Gastroesophageal sphincter (tissue), 4 donors: ENCODE measurements at places on chromosomes 3 and 15.
A peak's percentile ranks its signal among the peaks of the same experiment; 100 is the strongest.

- H3K36me3 ChIP-seq: no peaks in the 10 kb centered on the region
- H3K4me3 ChIP-seq: peak overlapping the region; percentile 35
- peak; percentile 46 for ATAC-seq
- H3K4me1 ChIP-seq: peaks cover 40% of the 10 kb centered on the region
Measured at GRCh38 chr15:85749261-85750151, 45.2 kb downstream of the KLHL25 start.

- no peak overlapping the region for H3K4me3 ChIP-seq
- no peaks in the 10 kb centered on the region for H3K4me1 ChIP-seq
- no peaks in the 10 kb centered on the region for H3K36me3 ChIP-seq
- no peak overlapping the region for H3K27ac ChIP-seq
Measured at GRCh38 chr3:12454076-12454815, 30.0 kb upstream of the TSEN2 start.

DNA sequence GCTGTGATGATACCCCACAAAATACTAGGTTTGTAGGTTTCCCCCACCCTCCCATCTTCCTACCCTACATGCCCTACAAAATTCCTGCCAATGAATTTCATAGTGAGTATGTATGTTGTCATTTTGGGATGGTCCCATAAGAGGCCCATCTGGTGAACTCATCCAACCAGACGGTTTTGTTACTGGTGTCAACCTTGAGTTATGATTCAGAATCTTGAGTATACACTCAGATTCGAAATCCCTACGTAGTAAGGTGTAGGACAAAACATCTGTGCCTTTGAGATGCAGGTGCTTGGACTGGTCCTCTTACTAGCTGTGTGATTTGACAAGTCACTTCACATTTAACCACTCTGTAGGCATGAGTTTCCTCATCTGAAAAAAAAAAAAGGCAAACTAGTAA lies 3.6 kb downstream of the SIAH2 start:
- H3K27me3 ChIP-seq: no peaks in the 10 kb centered on the region
- no peak overlapping the region for H3K27ac ChIP-seq
- H3K4me1 ChIP-seq: no peaks in the 10 kb centered on the region
- no peak overlapping the region for H3K4me3 ChIP-seq

DNA sequence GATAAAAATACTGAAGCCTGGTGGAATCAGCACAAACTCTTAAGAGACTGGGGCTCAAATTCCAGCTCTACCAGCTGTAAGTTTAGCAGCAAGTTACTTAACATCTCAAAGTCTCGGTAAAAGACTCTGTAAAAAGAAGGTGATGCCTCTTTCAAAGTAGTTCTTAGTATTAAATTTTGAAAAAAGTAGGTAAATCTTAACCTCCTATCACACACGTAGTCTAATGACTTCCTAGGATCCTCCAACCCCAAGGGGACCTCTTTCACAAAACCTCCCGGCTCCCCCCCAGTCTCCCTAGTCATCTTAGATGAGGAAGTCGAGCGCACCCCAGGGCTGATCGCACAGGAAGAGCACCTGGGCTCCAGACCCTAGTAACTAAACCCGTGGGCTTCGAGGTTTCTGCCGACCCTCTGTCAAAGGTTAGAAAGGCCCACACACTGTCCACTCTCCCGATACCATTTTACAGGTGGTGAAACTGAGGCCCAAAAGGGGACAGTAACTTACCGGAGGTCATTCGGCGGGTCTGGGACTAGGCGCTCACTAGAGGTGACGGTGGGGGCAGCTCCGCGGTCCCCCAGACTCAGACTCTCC lies 427 bp downstream of the MBD4 start:
- ATAC-seq: no peak
- H3K4me1 ChIP-seq: peaks cover 29% of the 10 kb centered on the region
- no peaks in the 10 kb centered on the region for H3K27me3 ChIP-seq

GRCh38 chr15:99954361-99955180 lies 221.3 kb upstream of the LYSMD4 start:
- ATAC-seq: no peak
- H3K27ac ChIP-seq: no peak overlapping the region
- H3K27me3 ChIP-seq: peaks cover 8% of the 10 kb centered on the region
- H3K36me3 ChIP-seq: no peaks in the 10 kb centered on the region
- H3K4me1 ChIP-seq: no peaks in the 10 kb centered on the region
- no peak overlapping the region for H3K4me3 ChIP-seq

- H3K4me3 ChIP-seq: no peak overlapping the region
- no peak overlapping the region for H3K27ac ChIP-seq
- H3K4me1 ChIP-seq: no peaks in the 10 kb centered on the region
Measured at GRCh38 chr3:12227833-12228232, 61.0 kb upstream of the PPARG start.

GRCh38 chr3:49434731-49435130 lies 5.6 kb upstream of the NICN1 start:
- H3K27ac ChIP-seq: no peak overlapping the region
- no peak for ATAC-seq
- no peak overlapping the region for H3K4me3 ChIP-seq

DNA sequence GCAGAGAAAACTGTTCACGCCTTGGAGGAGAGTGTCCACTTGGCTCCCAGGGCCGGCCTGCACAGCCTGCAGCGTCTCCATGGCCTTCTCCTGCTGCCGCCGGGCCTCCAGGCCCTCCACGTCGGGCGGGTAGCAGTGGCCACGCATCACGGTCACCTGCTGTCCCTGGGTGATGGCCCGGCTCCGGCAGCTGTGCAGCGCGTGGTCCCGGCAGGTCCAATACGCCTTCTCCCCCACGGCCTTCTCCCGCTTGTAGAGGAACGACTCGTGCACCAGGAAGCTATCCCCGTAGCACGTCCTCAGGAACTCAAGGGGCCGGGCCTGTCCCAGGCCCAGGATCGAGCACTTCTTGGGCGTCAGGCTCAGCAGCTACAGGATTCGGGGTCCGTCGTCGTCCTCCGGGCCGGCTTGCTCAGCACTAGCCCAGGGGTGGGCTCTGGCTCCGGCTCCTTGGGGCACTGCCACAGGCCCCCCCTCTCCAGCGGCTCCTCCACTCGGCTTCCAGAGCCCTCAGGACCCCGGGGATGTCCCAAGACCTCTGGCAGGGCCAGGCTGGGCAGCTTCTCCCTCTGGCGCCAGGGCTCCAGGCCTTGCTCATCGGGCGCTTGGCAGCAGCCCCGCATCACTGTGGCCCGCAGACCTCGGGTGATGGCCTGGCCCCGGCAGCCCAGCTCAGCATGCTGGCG lies 83.6 kb upstream of the FXR1 start:
- no peaks in the 10 kb centered on the region for H3K27me3 ChIP-seq
- H3K27ac ChIP-seq: no peak overlapping the region
- no peaks in the 10 kb centered on the region for H3K4me1 ChIP-seq
- no peak for ATAC-seq
- no peak overlapping the region for H3K4me3 ChIP-seq

DNA sequence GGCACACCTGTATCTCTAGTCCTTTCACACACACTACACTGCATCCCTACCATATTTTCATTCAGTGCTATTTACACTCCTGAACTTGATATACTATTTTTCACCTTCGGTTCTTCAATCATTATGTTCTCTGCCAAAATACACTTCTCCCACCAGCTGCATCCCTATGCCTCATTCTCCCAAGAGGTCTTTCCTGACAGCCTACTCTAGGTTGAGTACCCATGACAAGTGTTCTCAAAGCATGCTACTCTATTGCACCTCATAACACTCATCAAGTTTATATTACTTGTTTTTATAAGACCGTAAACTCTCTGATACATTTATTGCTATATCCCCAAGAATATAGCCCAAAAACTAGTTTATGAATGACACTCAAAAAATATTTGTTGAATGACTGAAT lies 549.5 kb downstream of the PYDC2 start:
- H3K4me3 ChIP-seq: no peak overlapping the region
- ATAC-seq: no peak
- no peaks in the 10 kb centered on the region for H3K36me3 ChIP-seq
- no peaks in the 10 kb centered on the region for H3K27me3 ChIP-seq
- H3K4me1 ChIP-seq: no peaks in the 10 kb centered on the region

DNA sequence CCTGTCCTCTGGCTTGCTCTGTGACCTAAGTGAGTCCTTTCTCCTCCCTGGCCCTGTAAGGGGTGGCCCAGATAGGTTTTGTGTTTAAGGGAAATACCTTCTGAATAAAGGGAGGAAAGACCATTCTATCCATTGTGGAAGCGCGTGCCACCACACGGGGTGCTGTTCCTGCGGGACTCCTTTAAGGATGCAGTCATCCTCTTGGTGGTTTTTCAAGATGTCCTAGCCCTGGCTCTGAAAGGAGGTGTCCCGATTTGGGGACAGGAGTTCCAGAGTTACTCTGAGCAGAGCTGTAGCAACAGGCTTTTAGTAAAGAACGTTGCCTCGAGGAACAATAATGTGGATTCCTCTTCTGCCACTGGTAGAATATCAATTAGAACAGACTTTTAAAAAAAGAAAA lies 9.6 kb downstream of the SLC6A6 start:
- no peak overlapping the region for H3K27ac ChIP-seq
- no peaks in the 10 kb centered on the region for H3K27me3 ChIP-seq
- H3K4me3 ChIP-seq: no peak overlapping the region
- no peaks in the 10 kb centered on the region for H3K36me3 ChIP-seq

DNA sequence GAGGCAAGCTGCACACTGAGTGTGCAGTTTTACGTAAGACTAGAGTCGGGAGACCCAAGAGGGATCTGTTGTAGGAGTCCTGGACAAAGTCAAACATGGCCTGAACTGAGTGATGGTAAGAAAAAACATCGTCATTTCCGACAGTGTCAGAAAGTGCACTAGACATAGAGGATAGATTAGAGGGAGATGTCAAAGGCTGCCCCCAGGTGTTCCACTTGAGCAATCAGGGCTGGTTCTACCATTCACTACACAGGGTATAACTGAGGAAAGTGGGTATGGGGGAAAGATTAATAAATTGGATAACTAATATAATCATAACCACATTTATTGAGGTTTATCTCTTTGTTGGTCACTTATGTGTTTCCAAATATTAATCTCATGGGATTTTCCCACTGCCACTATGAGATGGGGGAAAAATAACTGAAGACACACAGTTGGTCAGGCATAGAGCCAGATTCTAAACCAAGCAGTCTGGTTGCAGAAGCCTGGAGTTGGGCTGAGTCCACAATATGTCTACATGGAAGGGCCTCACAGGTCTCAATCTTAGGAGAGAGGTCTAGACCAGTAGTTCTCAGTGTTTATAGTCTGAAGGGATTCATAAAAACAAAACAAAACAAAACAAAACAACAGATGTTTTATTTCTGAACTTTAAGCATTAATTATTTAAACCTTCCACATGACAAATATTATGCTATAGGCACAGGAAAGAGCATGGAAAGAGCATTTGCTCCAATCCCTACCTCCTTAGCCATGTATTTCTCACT lies 766.5 kb downstream of the NTRK3 start:
- H3K36me3 ChIP-seq: no peaks in the 10 kb centered on the region
- no peak overlapping the region for H3K27ac ChIP-seq
- no peak for ATAC-seq
- H3K27me3 ChIP-seq: no peaks in the 10 kb centered on the region
- no peak overlapping the region for H3K4me3 ChIP-seq
- H3K4me1 ChIP-seq: no peaks in the 10 kb centered on the region

- no peak overlapping the region for H3K27ac ChIP-seq
- ATAC-seq: no peak
- H3K36me3 ChIP-seq: no peaks in the 10 kb centered on the region
- no peaks in the 10 kb centered on the region for H3K4me1 ChIP-seq
- no peak overlapping the region for H3K4me3 ChIP-seq
Measured at GRCh38 chr3:115478359-115478758, 145.0 kb upstream of the GAP43 start.

GRCh38 chr15:43104426-43104825 lies 1.4 kb downstream of the UBR1 start:
- H3K36me3 ChIP-seq: peaks cover 27% of the 10 kb centered on the region
- H3K27ac ChIP-seq: peak overlapping the region; percentile 25

GRCh38 chr15:52749258-52749657 lies 40.9 kb downstream of the ONECUT1 start:
- no peaks in the 10 kb centered on the region for H3K4me1 ChIP-seq
- no peak overlapping the region for H3K4me3 ChIP-seq
- H3K36me3 ChIP-seq: no peaks in the 10 kb centered on the region
- H3K27me3 ChIP-seq: peaks cover 69% of the 10 kb centered on the region
- ATAC-seq: no peak

- no peaks in the 10 kb centered on the region for H3K36me3 ChIP-seq
- H3K27ac ChIP-seq: no peak overlapping the region
- no peaks in the 10 kb centered on the region for H3K27me3 ChIP-seq
- no peak overlapping the region for H3K4me3 ChIP-seq
- no peak for ATAC-seq
Measured at GRCh38 chr3:87468938-87469337, 192.6 kb upstream of the POU1F1 start.

DNA sequence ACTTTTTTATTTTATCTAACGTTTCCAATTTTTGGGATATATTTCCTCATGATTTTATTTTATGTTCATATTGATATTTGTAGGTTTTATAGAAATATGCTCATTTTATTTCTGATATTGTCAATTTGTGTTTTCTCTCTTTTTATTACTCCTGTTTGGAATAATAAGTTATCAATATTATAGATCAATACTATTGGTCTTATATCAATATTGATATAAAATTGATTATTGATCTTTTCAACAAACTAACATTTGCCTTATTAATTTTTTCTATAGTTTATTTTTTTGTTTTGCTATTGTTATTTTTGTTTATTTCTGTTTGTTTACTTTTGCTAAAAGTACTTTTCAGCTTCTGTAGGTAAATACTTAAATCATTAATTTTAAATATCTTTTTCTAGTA lies 90.8 kb upstream of the CNTN6 start:
- no peak overlapping the region for H3K4me3 ChIP-seq
- ATAC-seq: no peak
- H3K27ac ChIP-seq: no peak overlapping the region
- no peaks in the 10 kb centered on the region for H3K36me3 ChIP-seq
- H3K27me3 ChIP-seq: no peaks in the 10 kb centered on the region

DNA sequence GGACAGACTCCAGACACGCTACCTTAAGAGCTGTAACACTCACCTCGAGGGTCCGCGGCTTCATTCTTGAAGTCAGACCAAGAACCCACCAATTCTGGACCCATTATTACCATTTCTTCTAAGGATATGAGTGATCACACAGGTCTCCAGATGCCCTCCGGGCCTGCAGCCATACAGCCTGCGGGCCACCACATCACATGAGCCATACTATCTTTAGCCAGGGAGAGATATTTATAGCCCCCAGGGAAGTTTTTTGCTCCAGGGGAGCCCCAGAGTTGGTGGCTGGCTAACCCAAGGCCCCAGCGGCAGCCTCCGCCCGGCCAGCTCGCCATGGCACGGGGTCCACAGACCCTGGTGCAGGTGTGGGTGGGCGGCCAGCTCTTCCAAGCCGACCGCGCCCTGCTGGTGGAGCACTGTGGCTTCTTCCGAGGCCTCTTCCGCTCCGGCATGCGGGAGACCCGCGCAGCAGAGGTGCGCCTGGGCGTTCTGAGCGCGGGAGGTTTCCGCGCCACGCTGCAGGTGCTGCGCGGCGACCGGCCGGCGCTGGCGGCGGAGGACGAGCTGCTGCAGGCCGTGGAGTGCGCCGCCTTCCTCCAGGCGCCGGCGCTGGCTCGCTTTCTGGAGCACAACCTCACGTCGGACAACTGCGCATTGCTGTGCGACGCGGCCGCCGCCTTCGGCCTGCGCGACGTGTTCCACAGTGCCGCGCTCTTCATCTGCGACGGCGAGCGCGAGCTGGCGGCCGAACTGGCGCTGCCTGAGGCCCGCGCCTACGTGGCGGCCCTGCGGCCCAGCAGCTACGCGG lies at the start of gene KBTBD13:
Gene KBTBD13 (plus strand): TSS at position 261 of the 805 bp plus-strand sequence. CDS start 70 bp downstream, at position 331.
- no peaks in the 10 kb centered on the region for H3K36me3 ChIP-seq
- no peak within 1 kb of the TSS for H3K27ac ChIP-seq
- H3K4me1 ChIP-seq: peaks cover 4% of the 10 kb centered on the region
- ATAC-seq: no peak
- peaks cover 13% of the 10 kb centered on the region for H3K27me3 ChIP-seq
- no peak within 1 kb of the TSS for H3K4me3 ChIP-seq
